ENCODE measurements at places on chromosomes 3 and 15. TPM values are rescaled to one million over a fixed set of nuclear protein-coding genes. Genes with fewer than 3 reads are reported as not detected.

The CNTN4 gene
- total RNA-seq, result 16.5 TPM

The SORD gene
- 44.0 TPM for total RNA-seq

The GOLGA6D gene
- not detected for total RNA-seq

The DTWD1 gene
- 14.7 TPM for total RNA-seq

The ZKSCAN7 gene
- total RNA-seq, result 5.3 TPM

The PATL2 gene
- 0.33 TPM for total RNA-seq

The OR4F6 gene
- total RNA-seq, result not detected

The COL7A1 gene
- total RNA-seq, result 348 TPM

The ITIH4 gene
- 0.13 TPM for total RNA-seq

The ALDH1A3 gene
- total RNA-seq, result 208 TPM
